LoVo (cell line): ENCODE measurements at places on chromosomes 6 and 20.

GRCh38 chr6:150184850-150185731 lies 42.2 kb downstream of the PPP1R14C start:
- no peak for DNase-seq

- peak; percentile 66 for DNase-seq
Measured at GRCh38 chr6:125747589-125748405, 1.6 kb upstream of the HEY2 start.

- no peak for DNase-seq
Measured at GRCh38 chr6:2977799-2978590, 6.6 kb upstream of the SERPINB6 start.

GRCh38 chr6:111653434-111653833 lies 47.8 kb upstream of the TRAF3IP2 start:
- no peak for DNase-seq

DNA sequence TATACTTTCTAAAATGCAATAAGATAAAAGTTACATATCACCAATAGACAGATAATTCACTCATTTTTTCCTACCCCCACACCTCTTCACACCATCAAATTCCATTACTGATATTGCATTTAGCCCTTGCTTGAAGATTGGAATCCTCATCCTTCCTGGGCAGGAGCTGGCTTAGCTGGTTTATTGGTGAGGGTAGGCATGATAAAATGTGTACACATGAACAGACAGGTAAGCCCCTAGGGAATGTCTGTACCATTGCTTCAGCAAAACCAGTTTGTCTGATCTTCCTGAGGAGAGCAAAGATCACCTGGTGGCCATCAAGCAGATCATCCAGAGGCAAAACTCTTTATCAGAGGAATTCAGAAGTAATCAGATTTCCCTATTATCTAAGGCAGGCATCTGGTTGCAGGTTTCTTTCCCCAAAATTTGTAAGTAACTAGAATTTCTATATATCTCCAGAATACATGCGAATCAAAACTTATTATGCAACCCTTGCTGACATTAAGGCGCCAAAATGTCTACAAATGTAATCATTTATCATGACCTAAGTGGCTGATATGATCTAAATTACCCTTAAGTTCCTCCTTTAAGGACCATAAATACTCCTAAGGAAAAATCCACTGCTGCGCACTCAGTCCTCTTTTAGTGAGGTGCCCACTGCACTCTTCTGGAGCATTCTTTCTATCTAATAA lies 6.6 kb upstream of the FABP7 start:
- no peak for DNase-seq

DNA sequence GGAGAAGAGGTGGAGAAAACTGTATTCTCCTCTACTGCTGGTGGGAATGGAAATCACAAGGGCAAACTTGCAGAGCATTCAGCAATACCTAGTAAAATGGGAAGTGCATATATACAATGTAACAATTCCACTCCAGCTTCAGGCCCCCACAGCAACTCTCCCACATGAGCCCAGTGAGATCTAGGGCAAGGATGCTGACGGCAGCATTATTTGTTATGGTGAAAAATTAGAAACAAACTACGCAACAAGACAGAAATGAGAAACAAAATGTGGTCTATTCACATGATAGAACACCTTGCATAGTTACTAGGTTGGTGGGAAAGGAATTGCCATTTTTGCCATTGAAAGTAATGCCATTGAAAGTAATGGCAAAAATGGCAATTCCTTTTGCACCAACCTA lies 98.9 kb upstream of the SRSF6 start:
- DNase-seq, result no peak

- no peak for DNase-seq
Measured at GRCh38 chr6:28005152-28005890, 48.3 kb downstream of the OR2B6 start.

- no peak for DNase-seq
Measured at GRCh38 chr20:18225632-18226031, 62.7 kb upstream of the ZNF133 start.

DNA sequence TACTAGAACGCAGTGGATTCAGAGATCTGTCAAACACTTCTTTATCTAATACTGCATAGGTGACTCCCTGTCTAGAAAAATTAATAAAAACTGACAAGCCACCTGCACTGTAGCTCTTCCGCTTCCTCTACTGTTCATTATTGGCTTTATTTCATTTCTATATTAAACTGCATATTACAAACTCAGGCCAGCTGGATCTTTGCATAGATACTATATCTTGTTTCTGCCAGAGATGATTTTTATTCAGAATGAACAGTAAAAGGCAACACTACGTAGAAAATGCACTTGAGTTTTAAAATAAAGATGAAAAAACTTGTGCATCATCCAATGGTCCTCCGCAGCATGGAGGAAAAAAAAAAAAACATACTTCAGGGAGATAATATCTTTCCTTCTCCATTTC lies 508.3 kb downstream of the PRKN start:
- no peak for DNase-seq

DNA sequence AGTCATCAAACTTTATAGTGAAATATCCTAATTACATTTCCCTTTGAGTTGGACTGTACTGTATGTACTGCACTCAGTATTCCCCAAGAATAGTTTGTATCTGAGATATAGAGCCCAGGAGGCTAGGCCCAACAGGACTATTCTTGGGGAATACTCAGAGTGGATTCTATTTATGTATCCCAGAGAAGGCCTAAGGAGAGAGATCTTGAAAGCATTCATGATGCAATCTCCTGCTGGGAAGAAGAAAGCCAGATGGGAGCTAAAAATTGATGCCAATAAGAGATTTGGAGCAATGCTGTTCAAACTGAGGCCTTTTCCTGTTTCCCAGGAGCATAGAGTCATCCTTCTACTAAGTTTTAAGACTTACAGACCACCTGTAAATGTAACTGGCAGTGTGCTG lies 452.1 kb upstream of the PLCB4 start:
- no peak for DNase-seq

DNA sequence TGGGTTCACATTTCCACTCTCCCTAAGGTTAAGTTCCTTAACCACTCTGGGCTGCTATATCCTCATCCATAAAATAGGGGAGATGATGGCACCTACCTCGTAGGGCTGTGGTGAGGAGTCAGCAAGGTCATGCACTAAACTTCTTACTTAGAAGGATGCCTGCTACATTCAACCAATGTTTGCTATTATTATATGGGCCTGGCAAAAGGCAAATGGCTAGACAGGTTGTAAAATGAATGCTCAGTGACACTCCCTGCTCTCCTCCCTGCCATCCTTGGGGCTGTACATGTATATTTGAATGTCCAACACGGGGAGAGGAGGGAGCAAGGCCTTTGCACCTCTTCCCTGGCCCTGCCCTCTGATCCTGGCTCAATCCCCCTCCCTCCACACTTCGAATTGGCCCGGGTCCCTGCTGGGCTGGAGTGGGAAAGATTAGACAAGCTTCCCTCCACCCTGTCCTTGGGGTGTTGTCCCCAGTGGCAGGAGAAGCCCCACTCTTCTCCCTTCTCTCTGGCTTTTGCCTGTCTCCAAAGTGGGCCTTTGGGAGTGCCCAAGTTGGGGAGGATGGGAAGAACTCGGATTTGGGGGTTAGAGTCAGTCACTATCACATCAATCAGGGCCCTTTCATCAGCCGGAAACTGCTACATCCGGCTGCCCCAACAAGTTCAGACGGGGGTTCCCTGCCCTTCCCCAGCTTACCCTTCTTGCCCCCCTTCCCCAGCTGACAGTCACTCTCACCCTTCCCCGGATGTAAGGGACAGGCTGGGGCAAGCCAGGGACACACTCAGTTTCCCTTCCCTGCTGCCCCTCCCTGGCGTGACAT lies 36.3 kb upstream of the VEGFA start:
- no peak for DNase-seq

GRCh38 chr6:134161041-134161440 lies 108.6 kb upstream of the SLC2A12 start:
- no peak for DNase-seq

GRCh38 chr6:166757232-166758135 lies 130.4 kb upstream of the RPS6KA2 start:
- no peak for DNase-seq

GRCh38 chr6:85678026-85678601 lies 35.4 kb upstream of the SYNCRIP start:
- no peak for DNase-seq

GRCh38 chr6:12324748-12325147 lies 34.6 kb downstream of the EDN1 start:
- DNase-seq, result no peak

DNA sequence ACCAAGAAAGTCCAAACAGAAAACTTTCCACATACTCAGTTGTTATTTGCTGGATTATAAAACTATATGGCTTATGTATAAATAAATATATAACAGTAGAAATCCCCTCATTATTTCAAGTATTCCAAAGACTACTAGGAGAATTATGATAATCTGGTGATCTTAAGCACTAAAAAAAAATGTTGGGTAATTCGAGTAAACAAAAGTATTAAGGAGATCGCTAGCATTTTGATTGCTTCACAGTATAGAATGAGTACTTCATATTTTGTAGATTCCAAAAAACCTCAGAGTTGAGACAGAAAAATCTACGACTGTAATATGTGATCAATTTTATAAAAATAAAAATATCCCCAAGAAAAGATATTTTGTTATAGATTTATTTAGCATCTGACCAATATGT lies 236.4 kb upstream of the TENT5A start:
- DNase-seq, result no peak

DNA sequence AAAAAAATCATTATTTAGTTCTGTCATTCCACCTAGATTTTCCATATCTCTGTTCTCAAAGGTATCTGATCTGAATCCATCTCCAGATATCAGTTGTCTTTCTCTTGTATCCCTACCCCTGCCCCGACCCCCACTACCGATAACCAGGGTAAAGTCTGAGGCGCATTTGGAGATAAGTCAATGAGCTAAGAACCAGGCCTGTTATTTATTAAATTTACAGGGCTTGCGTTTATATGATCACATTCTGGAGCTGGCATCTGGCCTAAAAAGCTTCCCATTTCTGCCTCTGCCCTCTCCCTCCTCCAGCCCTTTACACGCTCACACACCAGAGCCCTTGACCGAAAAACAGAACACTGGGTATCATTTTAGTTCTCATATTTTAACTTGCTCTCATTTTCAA lies 144.7 kb downstream of the ALDH8A1 start:
- DNase-seq, result no peak

- no peak for DNase-seq
Measured at GRCh38 chr6:30345852-30346251, 896 bp downstream of the RPP21 start.

GRCh38 chr6:74447013-74447412 lies 751.0 kb downstream of the CD109 start:
- no peak for DNase-seq
